ENCODE measurements at places on chromosomes 7 and 10.

DNA sequence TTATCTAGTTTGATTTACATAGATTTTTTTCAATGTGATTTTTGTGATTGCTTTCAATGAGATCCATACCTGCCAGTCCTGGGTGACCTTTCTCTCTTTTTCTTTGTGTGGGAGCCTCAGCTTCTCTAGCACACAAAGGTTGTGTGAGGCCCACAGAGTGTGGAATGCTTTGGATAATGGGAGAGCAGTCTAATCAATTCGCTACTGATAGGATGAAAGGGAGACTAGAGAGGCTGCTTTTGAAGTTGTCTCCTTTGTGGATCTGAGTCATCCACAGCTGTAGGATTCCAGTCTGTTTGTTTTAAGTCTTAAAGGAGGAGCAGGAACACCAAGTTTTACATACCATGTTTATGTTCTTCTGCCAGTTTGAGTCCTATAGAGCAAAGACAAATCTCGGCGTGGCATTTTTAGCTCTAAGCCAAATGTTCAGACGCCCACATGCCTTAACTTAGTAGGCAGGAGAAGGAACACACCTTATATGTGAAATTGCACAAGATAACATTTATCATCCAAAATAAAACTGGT, 330.0 kb downstream of the ARL4A start:
- DNase-seq = no peak

GRCh38 chr10:31947144-31947926, 18.7 kb upstream of the ARHGAP12 start:
- DNase-seq = no peak

GRCh38 chr10:42781893-42782445, 626 bp upstream of the BMS1 start:
- no peak for DNase-seq

GRCh38 chr10:48232717-48233447, 41.6 kb downstream of the FRMPD2 start:
- no peak for DNase-seq

DNA sequence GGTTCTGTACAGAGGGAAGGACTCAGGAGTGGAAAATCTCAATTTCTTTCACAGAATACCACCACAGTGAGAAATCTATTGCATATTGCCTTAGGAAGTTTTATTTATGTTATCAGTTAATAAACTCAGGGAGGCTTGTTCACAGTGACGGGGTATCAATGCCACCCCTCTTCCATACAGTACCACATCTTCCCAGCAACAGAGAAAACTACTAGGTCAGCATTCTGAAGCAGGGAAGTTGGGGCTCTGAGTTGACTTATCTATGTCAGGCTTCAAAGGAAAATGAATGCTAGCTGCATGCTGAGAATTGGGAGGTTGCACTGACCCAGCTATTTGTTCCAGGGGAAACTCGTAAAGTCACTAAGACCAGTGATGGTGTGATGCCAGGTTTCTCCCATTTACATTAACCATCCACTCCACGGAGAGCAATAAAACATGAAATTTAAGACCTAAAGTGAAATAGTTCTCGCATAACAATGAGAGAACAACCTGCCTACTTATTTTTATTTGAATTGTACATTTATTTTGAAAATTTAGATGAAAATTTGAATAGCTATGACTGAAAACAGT, 266.7 kb downstream of the RNLS start:
- DNase-seq = no peak

Measured in iPS DF 6.9 (cell line).